ENCODE measurements at places on chromosomes 13 and 19.
A peak's percentile ranks its signal among the peaks of the same experiment; 100 is the strongest.

DNA sequence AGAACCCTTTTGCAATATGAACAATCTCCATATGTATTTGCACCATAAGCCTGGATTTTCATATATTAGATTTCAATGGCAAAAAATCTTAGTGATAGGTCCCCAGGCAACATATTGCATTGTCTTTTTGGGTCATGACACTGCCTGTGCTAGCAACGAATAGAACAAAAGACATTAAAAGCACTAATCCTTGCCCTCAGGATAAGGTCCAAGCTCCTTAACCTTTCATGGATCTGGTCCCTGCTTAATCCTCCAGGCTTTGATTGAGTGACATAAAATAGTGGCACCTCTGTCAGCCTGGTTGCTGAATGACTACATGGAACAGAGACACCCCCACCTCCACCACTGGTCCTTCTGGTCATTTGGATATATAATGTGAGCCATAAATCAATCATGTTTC lies 134.4 kb downstream of the RBM26 start:
- DNase-seq: no peak

DNA sequence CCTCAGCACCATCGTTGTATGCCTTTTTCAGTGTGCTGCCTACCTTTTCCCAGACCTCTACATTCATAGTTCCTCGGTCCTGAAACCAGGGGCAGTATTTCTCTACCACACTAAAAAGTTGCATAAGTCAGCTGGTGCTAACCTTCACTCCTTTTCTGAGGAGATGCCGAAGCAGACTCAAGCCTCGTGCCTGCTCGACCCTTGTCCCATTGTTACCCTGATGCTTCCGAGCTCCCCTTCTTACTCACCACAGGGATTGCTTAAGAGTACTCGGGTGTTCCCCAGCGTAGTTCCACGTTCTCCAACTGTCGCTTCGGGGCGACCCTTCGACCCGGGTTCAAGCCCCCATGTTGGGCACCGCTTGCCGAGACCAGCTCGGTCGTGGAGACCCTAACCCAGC lies 19.0 kb upstream of the IL17D start:
- DNase-seq: no peak

DNA sequence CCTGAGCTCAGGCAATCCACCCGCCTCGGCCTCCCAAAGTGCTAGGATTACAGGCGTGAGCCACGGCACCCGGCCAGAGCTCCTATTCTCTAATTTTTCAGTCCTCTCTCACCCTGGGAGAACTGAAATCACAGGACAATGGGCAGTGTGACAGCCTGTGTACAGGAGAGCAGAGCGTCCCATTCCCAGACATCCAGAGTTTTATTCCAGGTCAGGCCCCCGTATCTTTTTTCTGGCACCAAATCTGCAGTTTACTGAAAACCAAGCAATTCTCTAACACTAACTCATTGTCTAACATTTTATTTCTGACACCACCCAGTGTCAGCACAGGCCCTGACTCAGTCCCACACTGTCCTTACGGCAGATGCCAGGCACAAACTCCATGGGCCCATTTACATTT lies 6.7 kb downstream of the ZNF708 start:
- no peak for DNase-seq

DNA sequence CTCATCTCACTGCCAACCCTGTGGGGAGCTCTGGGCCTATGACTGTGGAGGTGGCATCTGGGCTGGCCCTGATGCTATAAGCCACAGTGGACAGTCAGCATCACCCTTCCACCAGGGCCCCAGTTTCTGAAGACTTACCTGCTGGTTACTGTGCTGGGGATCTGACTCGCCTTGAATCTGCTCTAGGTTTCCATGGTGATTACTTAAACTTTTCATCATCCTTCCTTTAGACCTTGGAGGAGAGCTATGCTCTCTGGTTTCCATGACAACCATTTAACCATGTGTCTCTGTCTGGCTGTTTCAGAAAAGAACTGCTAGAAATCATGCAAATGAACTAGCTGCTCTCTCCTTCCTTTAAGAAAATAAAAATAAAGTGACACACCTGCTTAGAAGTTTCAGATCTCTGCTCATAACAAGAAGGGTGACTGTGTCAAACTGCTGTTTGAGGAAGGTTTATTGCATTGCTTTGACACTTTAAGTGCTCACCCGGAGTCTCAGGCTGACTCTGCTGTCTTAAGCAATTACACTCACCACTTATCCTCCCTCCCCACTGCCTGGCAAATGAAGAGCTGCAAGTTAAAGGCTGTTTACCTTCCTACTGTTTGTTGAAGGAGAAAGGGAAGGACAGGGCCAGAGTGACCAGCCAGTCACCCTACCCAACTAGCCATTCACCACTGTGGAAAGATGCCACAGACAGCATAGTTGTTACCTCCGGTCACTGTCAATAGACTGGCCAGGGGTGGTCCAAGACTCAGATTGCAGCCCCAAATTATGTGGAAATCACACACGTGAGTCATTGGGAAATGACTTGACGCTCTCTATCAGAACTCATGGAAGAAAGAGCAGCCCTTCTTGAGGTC lies 87.6 kb downstream of the HSPH1 start:
- DNase-seq: peak; percentile 65

GRCh38 chr13:114103801-114104654 lies 28.4 kb downstream of the RASA3 start:
- no peak for DNase-seq

DNA sequence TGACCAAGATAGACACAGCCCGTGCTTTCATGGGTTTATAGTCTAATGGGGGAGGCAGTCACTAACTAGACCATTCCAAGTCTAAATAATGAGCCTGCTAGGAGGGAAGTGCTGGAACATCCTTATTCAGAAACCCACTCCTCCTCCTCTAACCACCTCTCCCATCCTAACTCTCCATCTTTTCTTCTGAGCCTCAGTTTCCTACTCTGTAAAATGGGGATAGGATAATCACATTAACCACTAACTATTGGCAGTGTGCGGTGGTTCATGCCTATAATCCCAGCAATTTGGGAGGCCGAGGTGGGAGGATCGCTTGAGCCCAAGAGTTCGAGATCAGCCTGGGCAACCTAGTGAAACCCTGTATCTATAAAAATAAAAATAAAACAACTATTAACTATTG lies 68.7 kb downstream of the MAP4K1 start:
- DNase-seq: no peak

DNA sequence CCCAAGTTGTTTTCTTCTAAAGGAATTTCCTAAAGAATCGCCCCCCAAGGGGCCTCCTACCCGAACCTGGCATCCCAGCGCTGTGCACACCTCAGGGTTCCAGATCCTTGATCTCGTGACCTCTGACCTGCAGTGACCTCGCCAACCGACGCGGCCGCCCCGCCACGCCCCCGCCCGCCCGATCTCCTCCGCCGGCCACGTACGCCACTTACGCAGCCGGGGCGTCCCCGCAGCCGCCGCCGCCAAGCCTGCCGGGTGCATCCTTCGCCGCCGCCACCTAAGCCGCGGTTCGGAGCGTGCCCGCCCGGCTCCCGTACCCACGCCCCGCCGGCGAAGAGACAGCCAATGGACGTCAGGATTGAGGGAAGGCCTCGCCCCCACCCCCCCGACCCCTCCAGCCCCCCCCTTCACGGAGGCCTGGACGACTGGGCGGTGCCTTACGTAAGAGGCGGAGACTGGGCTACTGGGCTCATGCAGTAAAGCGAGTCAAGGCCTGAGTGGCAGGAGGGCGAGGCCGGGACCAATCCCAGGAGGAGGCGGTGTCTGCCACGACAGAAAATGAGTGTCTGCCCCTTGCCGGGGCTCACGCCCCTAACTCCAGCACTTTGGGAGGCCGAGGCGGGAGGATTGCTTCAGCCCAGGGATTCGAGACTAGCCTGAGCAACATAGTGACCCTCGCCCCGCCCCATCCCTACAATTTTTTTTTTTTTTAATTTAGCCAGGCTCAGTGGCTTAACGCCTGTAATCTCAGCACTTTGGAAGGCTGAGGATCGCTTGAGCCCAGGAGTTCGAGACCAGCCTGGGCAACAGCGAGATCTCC lies at the start of gene YIF1B:
YIF1B (minus strand) TSS at position 291 of the 820 bp plus-strand sequence; CDS start at position 261, 30 bp downstream.
- peak; percentile 98 for DNase-seq

DNA sequence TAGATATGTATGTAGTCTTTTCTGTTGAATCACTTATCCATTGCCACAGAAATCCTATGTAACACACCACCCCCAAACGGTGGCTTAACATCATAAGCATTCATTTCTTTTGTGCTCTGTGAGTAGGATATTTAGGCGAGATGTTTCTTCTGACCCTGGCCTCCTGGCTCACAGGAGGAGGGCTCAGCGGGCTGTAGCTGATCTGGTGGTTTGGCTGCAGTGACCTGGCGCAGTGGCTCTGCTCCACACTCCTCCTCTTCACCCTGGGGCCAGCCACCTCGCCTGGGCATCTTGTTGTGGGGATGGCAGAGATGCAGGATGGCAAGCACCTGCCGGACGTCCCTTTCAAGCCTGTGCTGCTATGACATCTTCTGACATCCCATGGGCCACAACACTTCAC lies 147.1 kb upstream of the IRS2 start:
- no peak for DNase-seq

GRCh38 chr19:19053508-19054314 lies 10.1 kb upstream of the SLC25A42 start:
- peak; percentile 47 for DNase-seq

- no peak for DNase-seq
Observed at GRCh38 chr13:103062079-103062478, 4.1 kb downstream of the SLC10A2 start.

DNA sequence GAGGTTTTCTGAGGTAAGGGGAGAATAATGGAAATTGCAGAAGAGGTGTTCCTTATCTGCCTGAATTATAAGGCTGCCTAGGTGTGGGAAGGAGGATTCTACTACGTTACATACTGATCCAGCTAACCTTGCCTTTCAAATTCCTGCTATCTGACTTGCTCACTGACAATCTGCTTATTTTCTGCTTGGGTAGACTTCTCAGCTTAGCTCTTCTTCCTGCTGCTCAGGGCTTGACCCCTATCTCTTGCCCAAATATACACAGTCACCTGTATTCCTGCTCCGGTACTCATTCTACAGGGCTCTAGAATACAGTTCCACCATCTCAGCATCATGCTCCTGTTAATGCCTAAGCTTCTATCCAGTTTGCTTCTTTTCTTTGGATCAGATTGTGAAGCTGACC lies 1607.6 kb downstream of the OLFM4 start:
- no peak for DNase-seq

GRCh38 chr13:48400850-48401291 lies 12.0 kb downstream of the LPAR6 start:
- no peak for DNase-seq

DNA sequence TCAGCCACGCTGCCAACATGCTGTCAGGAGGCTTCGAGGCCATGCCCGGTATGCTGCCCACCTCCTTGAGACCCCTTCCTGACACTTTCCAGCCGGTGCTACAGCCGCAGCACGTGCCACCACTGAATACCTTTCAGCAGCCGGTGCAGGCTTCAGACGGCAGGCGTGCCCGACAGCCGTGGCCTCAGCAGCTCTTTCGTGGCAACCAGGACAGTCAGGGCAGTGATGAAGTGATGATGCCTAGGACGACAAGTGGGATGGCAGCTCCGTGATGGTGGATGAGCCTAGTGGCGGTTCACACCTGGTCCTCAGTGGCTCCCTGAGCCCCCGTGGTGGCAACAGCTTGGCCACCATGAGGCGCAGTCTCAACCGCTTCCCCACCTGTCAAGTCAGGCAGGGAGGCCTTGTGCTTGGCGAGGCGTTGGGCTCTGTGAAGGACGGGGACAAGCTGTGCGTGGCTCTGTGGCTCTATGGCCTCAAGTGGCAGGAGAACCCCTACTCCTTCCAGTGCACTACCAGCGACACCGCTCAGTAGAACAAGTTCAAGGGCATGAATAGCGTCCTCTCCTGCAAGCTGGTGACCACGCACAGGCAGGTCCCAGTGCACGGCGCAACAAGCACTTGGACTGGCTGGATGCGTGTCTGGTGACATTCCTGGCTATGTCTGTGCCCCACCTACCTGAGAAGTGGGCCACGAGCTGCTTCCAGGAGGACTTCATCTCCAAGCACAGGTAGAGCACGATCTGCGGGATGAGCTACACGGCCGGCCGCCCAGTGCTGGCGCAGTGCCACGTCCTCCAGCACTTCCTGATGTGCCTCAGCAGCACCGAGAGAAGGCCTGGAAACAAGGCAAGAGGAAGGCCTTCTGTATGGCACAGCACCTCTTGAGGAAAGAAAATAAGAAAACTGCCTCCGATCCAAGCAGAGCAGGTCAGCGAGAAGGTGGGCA lies 18.2 kb upstream of the ZNF14 start:
- DNase-seq: no peak

DNA sequence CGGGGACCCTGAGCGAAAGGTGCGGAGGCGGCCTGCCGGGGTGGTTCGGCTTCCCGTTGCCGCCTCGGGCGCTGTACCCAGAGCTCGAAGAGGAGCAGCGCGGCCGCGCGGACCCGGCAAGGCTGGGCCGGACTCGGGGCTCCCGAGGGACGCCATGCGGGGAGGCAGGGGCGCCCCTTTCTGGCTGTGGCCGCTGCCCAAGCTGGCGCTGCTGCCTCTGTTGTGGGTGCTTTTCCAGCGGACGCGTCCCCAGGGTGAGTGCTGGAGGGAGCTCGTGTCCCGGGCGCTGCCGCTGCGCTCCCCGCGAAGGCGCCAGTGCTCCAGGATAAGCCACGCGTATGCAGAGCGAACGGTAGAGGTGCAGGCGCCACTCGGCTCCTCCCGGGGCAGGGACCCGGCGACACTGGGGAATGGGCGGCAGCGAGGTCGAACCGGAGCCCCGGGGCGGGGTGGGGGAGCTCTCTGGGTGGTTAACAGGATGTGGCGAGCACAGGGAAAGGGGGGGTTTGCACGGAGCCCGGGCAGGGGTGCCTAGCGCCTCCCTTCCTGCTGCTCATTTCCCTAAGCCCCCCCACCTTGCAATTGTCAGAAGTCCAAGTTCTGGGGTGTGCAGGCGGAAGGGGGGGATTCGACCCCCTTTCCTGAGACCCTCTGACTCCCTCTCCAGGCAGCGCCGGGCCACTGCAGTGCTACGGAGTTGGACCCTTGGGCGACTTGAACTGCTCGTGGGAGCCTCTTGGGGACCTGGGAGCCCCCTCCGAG lies at the start of gene IL27RA:
IL27RA (plus strand) TSS at position 44 of the 762 bp plus-strand sequence; CDS start at position 155, 111 bp downstream.
- peak; percentile 80 for DNase-seq

DNA sequence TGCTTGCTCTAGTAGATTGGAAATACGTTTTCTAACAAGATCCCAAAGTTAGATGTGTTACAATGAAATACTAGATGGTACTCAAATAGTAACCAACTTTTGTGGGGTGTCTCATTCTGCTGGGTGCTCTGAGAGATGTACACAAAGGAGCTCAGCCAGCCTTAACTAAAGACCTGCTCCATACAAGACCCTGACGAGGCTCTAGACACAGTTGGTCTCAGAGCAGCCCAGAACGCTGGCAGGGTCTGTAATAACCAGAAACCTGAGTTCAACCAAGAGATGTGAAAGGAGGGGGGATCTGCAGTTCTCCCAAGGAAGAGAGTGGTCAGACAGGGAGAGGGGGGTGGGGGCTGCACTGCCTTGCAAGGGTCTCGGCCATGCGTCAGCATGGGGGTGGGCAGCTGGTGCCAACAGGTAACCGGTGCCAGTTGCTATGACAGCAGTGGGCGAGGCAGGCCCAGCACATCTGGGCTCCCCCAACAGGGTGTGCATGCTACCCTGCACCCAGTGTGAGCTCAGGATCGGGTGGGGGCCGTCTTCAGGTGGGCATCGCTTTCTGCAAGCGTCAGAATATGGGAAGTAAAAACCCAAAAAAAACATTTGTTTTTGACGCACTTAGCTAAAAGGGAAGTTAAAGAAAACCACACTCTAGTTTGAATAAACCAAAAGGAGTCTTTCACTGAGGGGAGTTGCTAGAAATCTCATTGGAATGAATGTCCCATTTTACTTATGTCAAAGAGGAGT lies 68.0 kb upstream of the GPR183 start:
- DNase-seq: peak; percentile 25
